ENCODE measurements at places on chromosomes 3 and 15.

GRCh38 chr3:193710286-193711165 is 117.5 kb downstream of the OPA1 start:
- no peak for DNase-seq

- no peak for DNase-seq
These were observed 8.6 kb downstream of the FBXL22 start for GRCh38 chr15:63605816-63606215.

DNA sequence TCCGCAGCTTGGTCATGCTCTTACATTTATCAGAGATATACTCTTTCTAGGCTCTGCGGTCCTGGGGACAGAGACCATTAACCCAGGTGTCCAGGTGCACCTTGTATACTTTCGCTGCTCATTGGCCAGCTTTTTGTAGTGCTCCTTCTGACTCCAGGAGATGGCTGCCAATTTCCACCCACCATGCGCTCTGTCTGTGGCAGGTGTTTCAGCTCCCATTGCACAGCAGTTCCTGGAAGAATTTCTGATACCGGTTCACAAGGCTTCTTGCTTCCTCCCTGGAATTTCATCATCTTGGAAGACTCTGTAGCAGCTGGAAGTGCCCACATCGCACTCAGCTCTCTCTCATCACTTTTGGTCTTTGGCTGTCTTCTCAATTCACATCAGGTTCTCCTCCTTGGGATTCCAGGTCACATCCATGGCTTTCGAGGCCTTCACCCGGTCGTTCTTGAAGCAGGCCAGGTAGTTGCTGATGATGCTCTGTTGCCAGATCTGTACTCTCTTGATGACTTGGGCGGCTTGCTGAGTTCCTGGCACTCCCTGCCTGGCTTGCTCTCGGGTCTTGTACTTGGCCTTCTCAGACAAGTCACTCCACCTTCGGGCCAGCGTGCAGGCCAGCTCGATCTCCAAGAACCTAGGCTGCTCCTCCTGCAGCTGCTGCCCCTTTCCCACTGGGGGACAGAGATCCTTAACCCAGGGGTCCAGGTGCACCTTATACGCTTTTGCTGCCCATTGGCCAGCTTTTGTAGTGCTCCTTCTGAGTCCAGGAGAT is 41.1 kb upstream of the ARL8B start:
- no peak for DNase-seq

- DNase-seq = peak; percentile 64
These were observed at the start of gene SLC41A3 for GRCh38 chr3:126083913-126084767. Gene SLC41A3, minus strand, starts transcription at chr3:126084124. Its CDS starts 15,905 bp downstream, at chr3:126068219.

DNA sequence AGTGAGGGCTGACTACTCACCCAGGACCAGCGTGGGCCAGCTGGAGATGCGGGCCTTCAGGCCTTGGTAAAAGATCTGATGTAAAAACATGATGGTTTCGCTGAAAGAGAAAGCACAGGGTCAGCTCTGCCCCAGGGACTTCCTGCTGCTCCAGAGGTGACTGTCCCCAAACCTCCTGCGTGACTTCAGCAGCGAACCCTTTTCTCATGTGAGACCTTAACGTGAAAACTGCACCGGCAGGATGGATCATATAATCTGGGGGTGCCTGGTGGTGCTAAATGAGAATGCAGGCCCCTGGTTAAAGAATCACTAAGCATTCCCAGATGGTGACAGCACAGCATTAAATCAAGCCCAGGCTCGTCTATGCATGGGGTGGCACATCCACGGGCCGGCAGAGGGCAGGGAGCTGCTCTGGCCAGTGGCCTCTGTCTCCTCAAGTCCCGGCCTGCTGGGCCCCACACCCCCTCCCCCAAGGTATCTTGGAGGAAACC is 55.4 kb downstream of the RASGRF1 start:
- DNase-seq = no peak

DNA sequence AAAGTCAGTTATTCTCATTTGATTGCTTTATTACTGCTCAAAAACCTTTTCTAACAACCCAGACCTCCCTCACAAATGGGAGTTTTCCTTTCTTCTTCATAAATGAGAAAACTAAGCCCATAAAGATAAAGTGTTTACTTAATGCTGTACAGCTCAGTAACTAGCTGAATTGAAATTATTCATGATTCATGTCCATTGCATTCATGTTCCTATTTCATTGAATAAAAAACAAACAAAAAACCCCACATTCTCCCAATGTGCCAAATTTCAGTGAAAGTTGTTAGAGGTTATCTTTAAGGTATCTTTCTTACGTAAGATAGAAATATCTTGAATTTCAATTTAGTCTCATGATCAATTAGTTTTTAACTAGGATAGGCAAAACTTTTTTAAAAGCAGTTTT is 2.8 kb downstream of the PLSCR2 start:
- no peak for DNase-seq

DNA sequence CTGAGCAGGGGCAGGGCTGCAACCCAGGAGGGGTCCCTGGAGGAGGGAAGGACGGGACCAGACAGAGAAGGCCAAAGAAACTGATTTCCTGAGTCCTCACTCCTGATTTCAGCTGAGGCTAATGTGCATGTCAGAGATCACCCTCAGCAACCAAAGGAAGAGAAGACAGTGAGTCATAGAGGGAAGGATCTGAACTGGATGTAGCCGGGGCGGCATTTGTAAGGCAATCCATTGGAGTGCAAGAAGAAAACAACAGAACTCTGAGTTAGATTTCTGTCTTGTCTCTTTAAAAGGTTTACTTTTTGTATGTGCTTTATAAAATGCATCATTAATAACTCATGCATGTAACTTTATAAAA is 105.3 kb upstream of the AGBL1 start:
- no peak for DNase-seq

GRCh38 chr3:10845001-10845761 is 29.2 kb downstream of the SLC6A11 start:
- DNase-seq = no peak

GRCh38 chr3:144810160-144810559 is 838.5 kb downstream of the DIPK2A start:
- DNase-seq = no peak

DNA sequence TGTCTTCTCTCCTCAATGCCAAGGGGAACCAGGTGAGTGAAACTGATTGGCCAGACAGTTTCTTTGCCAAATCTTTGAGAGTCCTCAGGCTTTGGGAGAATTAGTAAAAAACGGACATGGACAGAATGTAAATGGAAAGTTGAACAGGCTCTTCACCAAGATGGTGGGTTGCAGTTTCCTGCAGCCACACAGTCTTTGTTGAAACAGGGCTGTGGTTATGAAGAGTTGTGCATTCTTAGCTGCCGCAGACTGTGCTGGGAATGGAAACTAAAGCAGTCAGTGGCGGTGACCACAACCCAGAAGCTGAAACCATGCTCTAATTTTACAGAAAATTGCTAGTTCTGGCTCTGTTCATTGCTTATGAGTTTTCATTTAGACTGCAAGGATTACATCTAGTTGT is 42.1 kb upstream of the TASOR start:
- DNase-seq = no peak

- DNase-seq = no peak
These were observed 2.5 kb upstream of the CNTN4 start for GRCh38 chr3:2096216-2096615.

DNA sequence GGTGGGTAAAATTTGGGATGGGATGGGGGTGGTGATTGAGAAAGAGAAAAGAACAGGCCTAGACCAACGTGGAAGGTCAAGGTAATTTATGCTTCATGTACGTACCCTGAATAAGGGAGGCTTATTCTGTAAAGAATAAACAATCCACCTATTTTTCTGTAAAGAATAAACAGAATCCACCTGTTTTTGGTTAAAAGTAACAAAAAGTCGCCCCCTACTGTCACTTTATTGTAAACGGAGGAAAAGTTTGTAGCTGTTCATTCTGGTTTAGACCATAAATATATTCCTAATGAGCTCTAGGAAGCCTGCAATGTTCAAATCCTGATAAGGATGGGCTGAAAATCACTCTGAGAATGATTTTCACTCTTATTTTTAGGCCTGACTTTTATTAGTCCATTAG is 23.5 kb upstream of the SQOR start:
- DNase-seq = no peak

DNA sequence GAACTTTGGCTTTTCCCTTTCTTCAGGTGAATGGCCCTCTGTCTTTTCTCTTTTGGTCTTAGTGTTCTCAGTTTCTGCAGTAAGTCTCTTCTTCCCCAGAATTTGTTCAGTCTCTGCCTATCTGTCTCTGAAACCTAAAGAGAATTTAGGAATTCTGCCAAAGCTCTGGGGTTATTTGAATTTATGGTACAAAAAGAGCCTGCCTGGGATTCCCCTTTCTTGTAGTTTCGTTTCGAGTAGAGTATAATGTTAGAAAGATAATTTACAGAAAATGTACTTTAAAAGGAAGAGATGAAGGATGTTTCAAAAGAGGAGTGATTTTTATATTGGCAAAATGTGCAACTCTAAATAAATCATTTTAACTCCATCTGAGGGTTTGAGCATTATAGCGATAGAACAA is 247.4 kb upstream of the SATB1 start:
- DNase-seq = no peak

DNA sequence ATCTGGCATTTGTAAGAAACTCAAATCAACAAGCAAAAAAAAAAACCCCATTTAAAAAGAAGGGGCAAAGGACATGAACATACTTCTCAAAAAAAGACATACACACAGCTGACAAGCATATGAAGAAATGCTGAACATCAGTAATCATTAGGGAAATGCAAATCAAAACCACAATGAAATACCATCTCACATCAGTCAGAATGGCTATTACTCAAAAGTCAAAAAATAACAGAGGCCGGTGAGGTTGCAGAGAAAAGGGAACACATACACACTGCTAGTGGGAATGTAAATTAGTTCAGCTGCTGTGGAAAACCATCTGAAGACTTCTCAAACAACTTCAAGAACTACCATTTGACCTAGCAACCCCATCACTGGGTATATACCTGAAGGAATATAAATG is 199.4 kb upstream of the THBS1 start:
- DNase-seq = peak; percentile 70

GRCh38 chr15:72229076-72229946 is 1.7 kb downstream of the PKM start:
- no peak for DNase-seq

DNA sequence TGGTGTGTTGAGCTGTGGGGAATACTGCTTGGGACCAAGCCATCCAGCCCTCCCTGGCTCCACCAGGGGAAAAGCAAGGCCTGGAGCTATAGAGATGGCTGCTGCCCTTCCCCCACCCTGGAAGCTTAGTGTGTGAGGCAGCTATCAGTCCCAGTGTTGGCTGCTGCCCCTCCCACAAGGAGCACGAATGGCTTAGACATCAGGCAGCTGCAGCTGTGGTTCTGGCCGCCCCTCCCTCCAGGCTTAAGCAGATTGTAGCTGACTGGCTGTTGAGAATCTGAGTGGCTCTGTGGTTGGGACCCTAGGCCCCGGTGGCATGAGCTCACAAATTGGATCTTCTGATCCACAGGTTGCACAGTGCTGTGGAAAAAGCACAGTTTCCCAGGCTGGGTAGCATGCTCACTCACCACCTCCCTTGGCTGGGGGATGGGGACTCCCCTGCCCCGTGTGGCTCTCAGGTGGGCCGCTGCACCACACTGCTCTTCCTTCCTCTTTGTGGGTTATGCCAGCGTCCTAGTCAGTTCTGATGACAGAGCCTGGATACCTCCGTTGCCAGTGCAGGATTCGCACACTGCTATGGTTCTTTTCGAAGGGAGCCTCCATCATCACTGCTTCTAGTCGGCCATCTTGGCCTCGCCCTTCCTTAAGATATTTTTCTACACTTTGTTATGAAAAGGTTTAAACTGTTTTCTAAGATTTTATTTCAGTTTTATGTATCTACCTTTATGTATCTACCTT is 21.2 kb upstream of the SUCNR1 start:
- DNase-seq = no peak

- no peak for DNase-seq
These were observed 438.4 kb downstream of the OCA2 start for GRCh38 chr15:27660676-27661075.

DNA sequence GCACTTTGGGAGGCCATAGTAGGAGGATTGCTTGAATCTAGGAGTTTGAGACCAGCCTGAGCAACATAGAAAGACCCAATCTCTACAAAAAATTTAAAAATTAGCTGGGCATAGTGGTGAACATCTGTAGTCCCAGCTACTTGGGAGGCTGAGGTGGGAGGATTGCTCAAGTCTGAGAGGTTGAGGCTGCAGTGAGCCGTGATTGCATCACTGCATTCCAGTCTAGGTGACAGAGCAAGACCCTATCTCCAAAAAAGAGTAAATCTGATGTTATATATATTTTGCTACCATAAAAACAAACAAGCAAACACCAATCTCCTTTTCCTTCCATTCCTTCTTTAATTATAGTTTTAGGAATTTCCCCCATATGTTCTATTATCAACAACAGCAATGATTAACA is 74.2 kb upstream of the RNU6-1 start:
- no peak for DNase-seq

All from NCI-H526 (cell line).